Lung (tissue), 17 donors: ENCODE measurements at places on chromosomes 13 and 19.

DNA sequence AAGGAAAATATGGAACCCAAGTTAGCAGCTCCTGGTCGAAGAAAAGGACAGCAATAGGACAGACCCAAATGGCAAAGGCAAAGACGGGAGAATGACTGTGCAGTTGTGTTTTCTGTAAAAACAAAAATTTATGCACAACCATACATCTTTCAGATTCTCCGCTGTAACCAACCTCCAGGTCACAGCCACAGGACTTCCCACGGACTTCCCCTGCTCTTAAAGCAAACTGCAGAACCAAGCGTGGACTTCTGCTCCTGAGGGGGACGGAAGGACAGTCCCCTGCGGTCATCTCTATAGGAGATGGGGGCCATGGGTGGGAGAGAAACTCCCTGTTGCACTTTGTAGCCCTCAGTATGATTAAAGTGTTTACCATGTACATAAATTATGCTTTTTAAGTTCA, 2.5 kb downstream of the GRTP1 start:
- no peak for DNase-seq

- peak; percentile 56 for DNase-seq
These were observed 8.2 kb downstream of the RASGRP4 start for GRCh38 chr19:38417544-38418506.

- no peak for DNase-seq
These were observed 324.9 kb downstream of the UQCRFS1 start for GRCh38 chr19:28887920-28888618.

- DNase-seq: no peak
These were observed 7.9 kb downstream of the PBX4 start for GRCh38 chr19:19610376-19611202.

- no peak for DNase-seq
These were observed 192.2 kb downstream of the STK24 start for GRCh38 chr13:98384739-98385138.

DNA sequence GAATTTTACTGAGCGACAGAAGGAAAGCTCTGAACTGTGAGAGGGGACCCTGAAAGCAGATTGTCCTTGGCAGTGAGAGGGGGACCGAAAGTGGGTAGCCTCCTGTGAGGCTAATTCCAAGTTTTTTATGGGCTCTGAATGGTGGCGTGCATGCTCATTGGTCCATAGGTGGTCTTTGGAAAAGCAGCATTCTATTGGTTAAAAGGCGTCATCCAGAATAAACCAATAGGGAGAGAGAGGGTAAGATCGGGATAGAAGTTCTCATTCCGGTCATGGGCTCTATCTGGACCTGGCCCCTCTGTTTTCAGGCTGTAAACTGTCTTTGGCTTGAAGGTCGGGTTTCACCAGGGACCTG, 539.8 kb upstream of the PCDH9 start:
- no peak for DNase-seq

DNA sequence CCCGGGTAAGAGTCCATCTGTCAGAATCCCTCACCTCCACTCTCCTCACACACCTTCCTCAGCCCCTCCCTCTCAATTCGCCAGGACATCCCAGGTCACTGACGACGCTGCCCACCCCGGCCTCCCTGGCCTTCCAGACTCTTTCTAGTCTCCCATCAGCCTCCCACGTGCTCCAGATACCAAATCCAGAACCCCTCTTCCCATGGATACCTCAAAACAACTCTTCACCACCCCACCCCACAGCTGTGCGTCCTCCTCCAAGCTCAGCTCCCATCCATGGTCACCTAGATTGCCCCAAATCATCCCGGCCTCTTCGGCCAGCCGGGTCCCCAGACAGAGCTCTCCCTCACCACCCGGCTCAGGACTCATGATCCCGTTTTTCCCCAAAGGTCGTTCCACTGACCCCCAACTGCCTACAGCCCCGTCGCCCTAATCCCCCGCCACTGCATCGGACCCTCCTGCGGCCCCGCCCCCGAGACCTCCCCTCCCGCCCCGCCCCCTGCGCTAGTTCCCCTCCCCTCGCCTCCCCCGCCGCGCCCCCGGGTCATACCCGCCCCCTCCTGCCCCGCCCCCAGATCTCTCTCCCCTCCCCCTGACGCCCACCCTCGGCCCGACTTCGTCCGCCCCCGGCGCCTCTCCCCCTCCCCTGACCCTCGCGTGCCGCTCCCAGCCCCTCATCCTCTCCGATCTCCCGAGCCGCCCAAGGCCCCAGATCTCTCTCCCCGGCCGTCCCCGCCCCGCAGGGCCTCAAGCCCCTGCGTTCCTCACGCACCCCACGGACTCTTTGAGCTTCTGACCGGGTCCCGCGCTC, 546 bp downstream of the UBXN6 start:
- DNase-seq: peak; percentile 90

DNA sequence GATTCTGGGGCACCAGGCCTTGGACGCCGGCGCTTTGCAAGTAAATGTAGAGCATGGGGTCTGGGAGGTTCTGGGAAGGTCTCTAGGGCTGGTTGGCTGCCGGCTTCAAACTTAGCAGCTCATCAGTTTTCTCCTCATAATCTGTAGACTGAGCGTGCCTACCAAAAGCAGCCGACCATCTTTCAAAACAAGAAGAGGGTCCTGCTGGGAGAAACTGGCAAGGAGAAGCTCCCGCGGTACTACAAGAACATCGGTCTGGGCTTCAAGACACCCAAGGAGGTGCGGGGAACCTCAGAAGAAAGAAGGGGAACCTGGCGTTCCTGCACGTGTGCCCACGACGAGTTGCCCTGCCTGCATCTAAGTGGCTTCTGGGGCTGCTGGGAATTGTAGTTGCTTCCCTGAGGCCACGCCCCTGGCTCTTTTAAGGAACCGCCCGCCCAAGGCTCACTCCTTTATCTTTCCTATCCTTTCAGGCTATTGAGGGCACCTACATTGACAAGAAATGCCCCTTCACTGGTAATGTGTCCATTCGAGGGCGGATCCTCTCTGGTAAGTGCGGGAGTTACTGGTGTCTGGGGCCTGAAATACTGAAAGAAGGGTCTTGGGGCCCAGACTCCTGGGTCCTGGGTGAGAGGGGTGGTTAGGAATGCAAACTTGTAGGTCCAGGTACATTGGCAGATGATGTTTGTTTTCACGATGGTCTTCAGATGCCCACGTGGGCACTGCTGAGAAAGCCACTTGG, 984 bp downstream of the RPS11 start:
- DNase-seq: peak; percentile 46

- peak; percentile 89 for DNase-seq
These were observed 547 bp upstream of the INTS6 start for GRCh38 chr13:51453207-51453958.

- DNase-seq: no peak
These were observed 185.2 kb upstream of the IRS2 start for GRCh38 chr13:109971456-109972090.

- DNase-seq: no peak
These were observed 87.4 kb downstream of the C1QTNF9 start for GRCh38 chr13:24396821-24397220.

GRCh38 chr19:48636859-48637448, at the start of gene DBP:
Gene DBP (minus strand): TSS chr19:48637379. CDS start chr19:48636994, 385 bp downstream.
- DNase-seq: no peak

DNA sequence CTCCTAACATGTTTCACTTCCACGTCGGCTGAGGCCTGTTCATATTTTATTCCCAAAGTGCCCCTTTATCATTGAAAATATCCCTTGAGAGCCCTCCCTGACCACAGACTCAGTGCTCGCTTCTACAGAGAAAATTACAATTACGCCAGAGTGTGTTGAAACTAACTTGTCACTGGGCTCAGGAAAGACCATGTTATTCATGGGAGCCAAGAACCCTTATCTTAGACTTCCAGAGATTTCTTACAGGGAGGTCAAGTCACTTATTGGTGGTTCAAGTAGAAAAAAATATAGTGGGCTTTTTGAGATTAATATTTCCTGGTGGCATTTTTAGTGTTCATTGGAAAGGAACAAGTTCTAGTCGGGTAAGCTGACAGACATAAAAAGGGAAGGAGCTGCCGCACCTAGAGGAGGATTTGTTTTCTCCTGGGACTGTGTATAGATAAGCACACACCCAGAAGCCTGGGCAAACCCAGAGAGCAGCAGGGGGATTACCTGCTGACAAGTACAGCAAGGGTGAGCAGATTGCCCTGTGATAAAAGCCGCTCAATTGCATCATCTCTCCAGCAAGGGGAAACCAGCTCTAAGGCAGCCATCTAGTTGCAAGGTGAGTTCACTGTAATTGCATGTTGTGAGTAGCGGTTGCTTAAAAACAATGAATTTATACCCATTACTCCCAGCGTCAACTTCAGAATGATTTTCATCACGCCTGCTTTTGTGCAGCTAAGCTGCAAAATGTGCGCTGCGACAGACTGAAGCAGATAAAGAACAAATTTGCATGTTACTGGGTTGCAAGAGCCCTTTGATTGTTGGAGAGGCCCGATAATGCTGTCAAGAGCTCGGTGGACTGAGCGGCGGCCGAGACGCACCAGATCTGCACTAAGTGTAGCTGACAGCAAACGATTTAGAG, 46.2 kb downstream of the DCT start:
- peak; percentile 40 for DNase-seq

DNA sequence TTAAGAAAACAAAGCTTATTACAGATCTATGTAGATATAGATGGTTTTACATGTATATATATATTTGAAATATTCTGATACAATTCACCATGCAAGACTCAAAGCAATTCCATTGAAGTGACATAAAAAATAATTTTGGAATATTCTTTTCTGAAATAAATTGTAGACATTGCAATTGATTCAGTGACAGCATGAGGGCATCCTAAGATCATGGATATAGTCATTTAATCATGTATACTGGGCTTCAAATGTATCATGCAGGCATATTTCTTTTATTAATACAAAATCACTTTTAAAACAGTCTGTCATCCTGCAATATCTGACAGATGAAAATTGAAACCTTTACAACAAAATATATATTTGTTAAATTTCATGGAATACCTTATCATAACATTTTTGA, 286.7 kb upstream of the SLITRK6 start:
- no peak for DNase-seq

GRCh38 chr13:60282186-60282585, 114.8 kb upstream of the TDRD3 start:
- DNase-seq: no peak

DNA sequence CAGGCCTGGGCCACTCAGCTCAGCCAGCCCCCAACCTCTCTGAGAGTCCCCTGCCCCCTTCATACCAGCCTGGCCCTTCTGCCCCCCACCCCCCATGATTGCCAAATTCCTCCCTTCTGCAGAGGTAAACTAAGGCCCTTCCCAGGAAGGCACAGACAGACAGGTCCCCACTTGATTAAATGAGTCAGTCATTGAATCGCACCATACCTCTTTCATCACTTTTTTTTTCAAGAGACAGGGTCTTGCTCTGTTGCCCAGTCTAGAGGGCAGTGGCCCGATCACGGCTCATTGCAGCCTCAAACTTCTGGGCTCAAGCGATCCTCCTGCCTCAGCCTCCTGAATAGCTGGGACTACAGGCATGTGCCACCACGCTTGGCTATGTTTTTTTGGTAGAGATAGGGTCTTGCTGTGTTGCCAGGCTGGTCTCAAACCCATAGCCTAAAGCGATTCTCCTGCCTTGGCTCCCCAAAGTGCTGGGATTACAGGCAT, 6.0 kb downstream of the PODNL1 start:
- no peak for DNase-seq

DNA sequence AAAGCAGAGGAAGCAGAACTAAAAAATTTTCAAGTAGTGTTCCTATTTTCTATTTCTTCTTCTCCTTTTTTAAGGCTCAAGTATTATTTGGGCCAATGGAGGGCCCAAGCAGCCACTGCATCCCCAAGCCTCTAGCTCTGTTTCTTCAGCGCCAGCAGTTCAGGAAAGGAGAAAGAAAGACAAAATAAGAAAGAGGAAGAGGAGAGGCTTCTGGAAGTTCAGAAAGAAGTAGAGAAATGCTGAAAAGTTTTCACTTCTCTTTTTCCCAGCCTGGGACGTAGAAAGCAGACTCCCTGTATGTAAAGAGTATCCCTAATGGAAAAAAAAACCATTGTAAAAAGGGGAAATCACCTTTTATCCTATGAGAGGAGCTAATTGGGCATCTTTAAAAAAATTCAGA, 165.5 kb upstream of the KLF12 start:
- DNase-seq: no peak

DNA sequence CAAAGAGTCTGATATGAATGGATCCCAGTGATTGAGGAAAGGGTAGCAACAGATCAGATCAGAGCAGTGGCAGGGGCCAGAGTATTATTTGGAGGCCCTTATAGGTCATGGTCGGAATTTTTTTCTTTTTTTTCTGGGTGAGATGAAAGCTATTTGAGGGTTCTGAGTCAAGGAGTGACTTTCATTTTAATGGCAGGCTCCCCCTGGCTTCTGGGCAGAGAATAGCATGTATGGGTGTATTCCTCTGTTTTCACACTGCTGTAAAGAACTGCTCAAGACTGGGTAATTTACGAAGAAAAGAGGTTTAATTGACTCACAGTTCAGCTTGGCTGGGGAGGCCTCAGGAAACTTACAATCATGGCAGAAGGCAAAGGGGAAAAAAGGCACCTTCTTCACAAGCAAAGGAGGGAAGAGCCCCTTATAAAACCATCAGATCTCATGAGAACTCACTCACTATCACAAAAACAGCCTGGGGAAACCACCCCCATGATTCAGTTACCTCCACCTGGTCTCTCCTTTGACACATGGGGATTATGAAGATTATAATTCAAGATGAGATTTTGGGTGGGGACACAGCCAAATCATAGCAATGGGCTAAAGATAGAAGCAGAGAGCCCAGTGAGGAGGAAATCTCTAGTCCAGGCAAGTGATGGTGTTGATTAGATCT, 3.0 kb upstream of the SLC6A16 start:
- DNase-seq: no peak
